Stimulated activated CD4-positive, alpha-beta T cell treated with anti-CD3 and anti-CD28 coated beads, Interleukin-4, amount 100 ng/mL, for 24 hours (primary cell): ENCODE measurements at places on chromosomes 12 and 14.

DNA sequence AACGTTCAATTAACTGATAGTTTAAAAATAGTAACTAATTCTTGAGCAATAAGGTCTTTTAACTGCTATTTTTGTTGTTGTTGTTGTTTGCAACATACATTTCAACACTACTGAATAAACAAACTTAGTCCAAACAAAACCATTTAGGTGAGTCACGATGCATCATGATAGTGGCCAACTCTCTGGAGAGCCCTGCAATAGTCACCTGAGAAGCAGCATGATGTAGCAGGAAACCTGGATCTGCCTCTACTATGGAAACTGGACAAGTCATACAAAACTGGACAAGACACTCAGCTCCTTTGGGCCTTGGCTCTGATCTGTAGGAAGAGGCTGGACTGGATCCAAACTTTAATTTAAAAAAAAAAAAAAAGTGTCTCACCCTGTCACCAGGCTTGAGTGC lies 117.3 kb downstream of the MED13L start:
- DNase-seq, result no peak

DNA sequence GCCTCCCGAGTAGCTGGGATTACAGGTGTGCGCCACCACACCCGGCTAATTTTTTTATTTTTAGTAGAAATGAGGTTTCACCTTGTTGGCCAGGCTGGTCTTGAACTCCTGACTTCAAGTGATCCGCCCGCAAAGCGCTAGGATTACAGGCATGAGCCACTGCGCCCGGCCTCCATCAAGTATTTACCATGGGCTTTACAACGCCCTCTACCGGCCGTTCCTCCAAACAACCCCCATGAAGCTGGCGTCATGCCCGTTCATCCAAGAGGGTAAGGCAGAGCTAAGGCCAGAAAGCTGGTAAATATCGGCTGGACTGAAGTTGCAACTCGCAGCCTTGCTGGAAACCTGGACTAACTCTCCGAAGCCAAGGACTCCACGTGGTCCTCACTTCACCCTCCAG lies 41.6 kb downstream of the RNF34 start:
- DNase-seq, result no peak

GRCh38 chr14:63299351-63300110 lies 19.2 kb downstream of the GPHB5 start:
- DNase-seq, result no peak

GRCh38 chr12:122668268-122668667 lies 34.9 kb downstream of the HCAR2 start:
- DNase-seq, result no peak

DNA sequence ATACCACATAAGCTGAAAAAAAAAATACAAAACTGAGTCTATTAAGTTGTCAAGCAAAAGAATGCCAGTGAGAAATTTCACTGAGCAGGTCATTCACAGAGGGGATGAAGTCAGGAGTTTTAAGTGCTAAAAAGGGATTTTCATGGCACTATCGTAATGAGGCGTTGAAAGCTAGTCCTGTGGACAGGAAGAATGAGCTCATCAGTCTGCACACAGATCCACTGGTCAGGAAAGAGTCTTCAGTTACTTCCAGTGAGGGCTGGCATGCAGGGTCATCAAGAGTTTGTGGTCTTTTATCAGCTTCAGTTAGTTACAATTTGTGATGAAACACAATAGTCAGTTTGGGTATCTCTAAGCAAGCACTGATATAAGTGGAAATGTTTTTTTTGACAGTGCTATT lies 88.1 kb upstream of the WSCD2 start:
- DNase-seq, result no peak

GRCh38 chr14:100122481-100123223 lies 36.8 kb downstream of the DEGS2 start:
- DNase-seq, result no peak

- no peak for DNase-seq
Observed at GRCh38 chr12:93121729-93122488, 192.8 kb upstream of the EEA1 start.

DNA sequence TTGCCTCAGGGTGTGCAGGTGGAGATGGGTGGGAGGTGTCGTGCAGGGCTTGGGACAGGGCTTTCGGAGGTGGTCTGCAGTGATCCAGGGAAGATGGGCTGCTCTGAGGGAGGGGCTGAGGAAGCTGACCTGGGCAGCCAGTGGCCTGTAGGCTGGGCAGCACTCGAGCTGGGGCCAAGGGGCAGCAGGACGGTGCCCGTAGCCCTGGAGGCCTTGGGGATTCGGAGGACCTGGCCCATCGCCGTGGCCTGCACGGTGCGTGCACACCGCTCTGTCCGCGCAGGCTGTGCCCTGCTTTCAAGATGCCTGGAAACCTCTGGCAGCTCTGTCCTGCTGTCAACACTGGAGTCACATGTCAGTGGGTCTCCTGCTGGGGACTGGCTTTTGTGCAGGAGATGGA lies 9.1 kb downstream of the PACS2 start:
- DNase-seq, result no peak
